ENCODE measurements at places on chromosomes 1 and 21.

DNA sequence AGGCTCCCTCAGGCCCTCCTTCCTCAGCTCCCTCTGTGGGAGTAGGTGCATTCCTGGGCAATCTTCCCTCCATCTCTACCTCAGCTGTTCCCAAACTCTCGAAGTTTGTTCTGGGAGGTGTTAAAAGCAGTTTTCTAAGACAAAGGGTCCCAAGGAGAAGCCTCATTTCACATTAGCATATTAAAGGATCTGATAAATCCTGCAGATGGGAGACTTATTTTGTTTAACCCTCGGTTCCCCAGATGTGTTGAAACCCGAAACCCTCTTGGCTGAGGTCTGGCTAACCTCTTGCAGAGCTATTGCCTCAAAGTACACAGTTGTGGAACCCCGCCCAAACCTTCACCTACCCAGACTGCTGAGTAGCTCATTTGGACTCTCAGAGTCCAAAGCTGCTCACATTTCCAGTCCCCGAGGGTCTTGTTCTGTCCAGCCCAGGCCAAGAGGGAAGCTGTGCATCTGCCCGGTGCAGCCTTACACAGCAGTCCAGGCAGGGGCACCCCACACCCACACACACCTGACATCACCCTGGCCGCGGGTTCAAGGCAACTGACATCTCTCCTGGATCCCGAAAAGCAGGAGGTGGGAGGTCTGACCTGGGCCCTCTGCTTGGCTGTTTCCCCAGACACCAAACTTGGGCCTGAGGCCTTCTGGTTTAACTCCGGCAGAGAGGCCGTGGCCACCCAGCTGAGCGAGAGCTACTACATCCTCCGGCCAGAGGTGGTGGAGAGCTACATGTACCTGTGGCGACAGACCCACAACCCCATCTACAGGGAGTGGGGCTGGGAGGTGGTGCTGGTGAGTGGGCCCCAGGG lies 19.5 kb upstream of the SELENON start:
- DNase-seq: no peak
- peak overlapping the region; percentile 45 for H3K27ac ChIP-seq
- H3K27me3 ChIP-seq: no peaks in the 10 kb centered on the region
- H3K4me1 ChIP-seq: peaks cover 3% of the 10 kb centered on the region
- H3K36me3 ChIP-seq: no peaks in the 10 kb centered on the region
- H3K4me3 ChIP-seq: no peak overlapping the region

GRCh38 chr1:8455700-8456307 lies 137.9 kb downstream of the SLC45A1 start:
- no peak for DNase-seq
- H3K36me3 ChIP-seq: no peaks in the 10 kb centered on the region
- peaks cover 12% of the 10 kb centered on the region for H3K4me1 ChIP-seq
- H3K27me3 ChIP-seq: no peaks in the 10 kb centered on the region
- H3K4me3 ChIP-seq: no peak overlapping the region
- H3K27ac ChIP-seq: peak overlapping the region; percentile 59

GRCh38 chr1:6145864-6146410 lies 34.2 kb downstream of the CHD5 start:
- H3K4me1 ChIP-seq: no peaks in the 10 kb centered on the region
- H3K27ac ChIP-seq: no peak overlapping the region
- H3K36me3 ChIP-seq: no peaks in the 10 kb centered on the region
- no peak for DNase-seq
- H3K4me3 ChIP-seq: no peak overlapping the region

GRCh38 chr1:100383743-100384405 lies 31.6 kb downstream of the CDC14A start:
- no peaks in the 10 kb centered on the region for H3K36me3 ChIP-seq
- H3K27me3 ChIP-seq: no peaks in the 10 kb centered on the region
- no peak overlapping the region for H3K4me3 ChIP-seq
- H3K4me1 ChIP-seq: no peaks in the 10 kb centered on the region
- DNase-seq: no peak

GRCh38 chr1:228163007-228163753 lies 2.4 kb upstream of the IBA57 start:
- peaks cover 6% of the 10 kb centered on the region for H3K4me1 ChIP-seq
- H3K4me3 ChIP-seq: peak overlapping the region; percentile 9
- peak overlapping the region; percentile 70 for H3K27ac ChIP-seq

DNA sequence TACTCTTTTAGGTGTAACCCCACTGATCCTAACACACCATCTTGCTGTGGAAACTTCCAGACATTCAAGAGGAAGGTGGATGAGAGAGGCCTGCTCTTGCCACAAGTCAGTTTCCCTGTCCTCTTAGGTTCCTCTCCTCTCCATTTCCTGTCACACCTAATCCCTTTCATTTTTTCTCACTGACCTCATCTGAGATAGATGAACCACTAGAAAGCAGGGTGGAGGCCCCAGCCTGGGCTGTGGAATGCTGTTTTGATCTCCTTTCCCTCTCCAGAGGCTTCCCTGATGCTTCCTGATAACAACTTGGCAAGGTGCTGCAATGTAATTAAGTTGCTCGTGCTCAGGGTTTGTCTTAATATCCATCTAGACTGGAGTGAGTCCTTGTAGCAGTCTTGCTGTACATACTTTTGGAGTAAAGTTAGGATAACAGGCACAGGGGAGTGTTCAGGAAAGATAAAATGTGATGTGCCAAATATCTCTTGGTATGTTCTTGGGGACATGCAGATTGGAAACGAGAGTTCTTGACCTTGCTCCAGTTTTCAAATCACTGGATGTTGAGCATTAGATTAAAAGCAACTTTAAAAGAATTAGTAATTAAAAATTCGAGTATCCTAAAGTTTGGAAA lies 11.2 kb downstream of the LRRC42 start:
- no peak overlapping the region for H3K4me3 ChIP-seq
- peak overlapping the region; percentile 64 for H3K27ac ChIP-seq
- H3K36me3 ChIP-seq: peaks cover 1% of the 10 kb centered on the region
- H3K27me3 ChIP-seq: no peaks in the 10 kb centered on the region
- no peaks in the 10 kb centered on the region for H3K4me1 ChIP-seq

DNA sequence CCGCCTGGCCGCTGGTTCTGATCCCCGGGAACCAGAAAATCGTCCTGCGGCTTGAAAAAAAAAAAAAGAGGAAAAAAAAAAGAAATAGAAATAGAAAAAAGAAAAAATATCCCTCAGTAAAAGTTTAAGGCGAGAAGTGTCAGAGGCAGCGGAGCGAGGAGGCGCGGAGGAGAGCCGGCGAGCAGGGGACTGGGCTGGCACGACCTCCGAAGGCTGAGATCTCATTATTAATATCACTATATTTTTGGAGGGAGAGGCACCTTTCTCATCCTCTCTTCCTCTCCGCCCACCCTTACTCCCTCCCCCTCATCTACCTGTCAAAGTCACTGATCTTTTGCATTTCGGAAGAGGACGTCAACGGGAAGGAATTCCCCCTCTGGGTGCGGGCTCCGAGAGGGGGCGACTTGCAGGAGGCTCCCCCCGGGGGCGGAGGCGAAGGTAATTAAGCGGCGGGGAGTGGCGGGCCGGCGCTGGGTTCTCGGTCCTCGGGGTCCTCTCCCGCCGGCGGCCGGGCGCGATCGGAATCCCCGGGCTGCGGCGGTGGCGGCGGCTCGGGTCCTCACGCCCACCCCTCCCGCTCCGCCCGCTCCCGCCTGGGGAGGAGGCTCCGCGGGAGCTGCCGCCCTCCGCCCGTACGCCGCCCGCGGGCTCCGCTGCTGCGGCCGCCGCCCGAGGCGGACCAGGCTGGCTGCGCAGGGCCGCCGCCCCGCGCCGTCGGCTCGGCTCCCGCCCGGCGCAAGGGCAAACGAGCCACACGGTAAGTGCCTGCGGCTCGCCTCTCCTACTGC lies at the start of gene NTNG1:
Gene NTNG1, plus strand, starts transcription at position 337 of the 788 bp plus-strand sequence.
- no peak within 1 kb of the TSS for H3K27ac ChIP-seq
- peaks cover 5% of the 10 kb centered on the region for H3K4me1 ChIP-seq
- no peak for DNase-seq
- H3K4me3 ChIP-seq: peak within 1 kb of the TSS; percentile 80

Measured in breast epithelium (tissue), 4 donors.